ENCODE measurements at places on chromosomes 5 and 9. TPM values are rescaled to one million over a fixed set of nuclear protein-coding genes. Genes with fewer than 3 reads are reported as not detected.
A peak's percentile ranks its signal among the peaks of the same experiment; 100 is the strongest.

The BNC2 gene
- total RNA-seq, result not detected

The MAN1B1 gene
- total RNA-seq, result 43.8 TPM

The LHX2 gene
- not detected for total RNA-seq

GRCh38 chr5:169856571-169856970 is 123.7 kb downstream of the INSYN2B start:
- no peak overlapping the region for H3K4me3 ChIP-seq
- no peak overlapping the region for H3K27ac ChIP-seq
- H3K4me1 ChIP-seq, result peaks cover 19% of the 10 kb centered on the region
- DNase-seq, result no peak

GRCh38 chr5:96176022-96176421 is 214.4 kb upstream of the ELL2 start:
- H3K36me3 ChIP-seq, result peaks cover 8% of the 10 kb centered on the region
- H3K4me1 ChIP-seq, result peaks cover 8% of the 10 kb centered on the region
- no peak overlapping the region for H3K27ac ChIP-seq
- DNase-seq, result no peak

GRCh38 chr9:27019589-27019988 is 14.1 kb upstream of the LRRC19 start:
- DNase-seq, result no peak
- no peaks in the 10 kb centered on the region for H3K4me1 ChIP-seq
- no peaks in the 10 kb centered on the region for H3K27me3 ChIP-seq
- H3K36me3 ChIP-seq, result peaks cover 21% of the 10 kb centered on the region
- no peak overlapping the region for H3K27ac ChIP-seq
- no peak overlapping the region for H3K4me3 ChIP-seq

- H3K36me3 ChIP-seq, result no peaks in the 10 kb centered on the region
- DNase-seq, result no peak
- no peaks in the 10 kb centered on the region for H3K4me1 ChIP-seq
Measured at GRCh38 chr9:76240578-76240977, 153.6 kb downstream of the RFK start.

DNA sequence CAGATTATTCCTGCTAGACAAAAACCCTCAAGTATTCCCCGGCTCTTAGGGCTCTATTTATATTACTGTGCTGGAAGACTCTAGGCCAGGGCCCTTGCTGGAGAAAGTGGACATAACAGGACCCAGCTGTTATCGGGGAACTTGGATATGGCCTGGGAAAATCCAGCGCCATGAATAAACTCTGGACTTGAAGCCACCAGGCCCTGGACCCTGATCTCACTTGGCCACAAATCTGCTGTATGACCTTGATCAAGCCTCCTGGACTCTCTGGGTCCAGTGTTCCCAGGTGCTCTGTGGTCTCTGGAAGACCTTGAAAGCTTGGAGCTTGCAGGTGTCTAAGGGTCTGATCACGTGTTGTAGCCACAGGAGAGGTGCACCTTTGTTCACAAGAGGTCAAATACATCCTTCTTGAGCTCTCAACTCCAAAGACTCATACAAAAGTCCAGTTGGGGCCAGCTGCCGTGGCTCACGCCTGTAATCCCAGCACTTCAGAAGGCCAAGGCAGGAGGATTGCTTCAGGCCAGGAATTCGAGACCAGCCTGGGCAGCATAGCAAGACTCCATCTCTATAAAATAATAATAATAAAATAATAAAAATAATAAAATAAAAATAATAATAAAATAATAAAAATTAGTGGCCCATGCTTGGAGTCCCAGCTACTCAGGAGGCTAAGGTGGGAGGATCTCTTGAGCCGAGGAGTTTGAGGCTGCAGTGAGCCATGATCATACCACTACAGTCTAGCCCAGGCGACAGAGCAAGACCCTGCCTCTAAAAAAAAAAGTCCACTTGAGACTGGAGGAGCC is 26.5 kb downstream of the COL27A1 start:
- no peak overlapping the region for H3K4me3 ChIP-seq
- DNase-seq, result no peak
- H3K27me3 ChIP-seq, result peaks cover 4% of the 10 kb centered on the region
- H3K4me1 ChIP-seq, result no peaks in the 10 kb centered on the region
- H3K36me3 ChIP-seq, result no peaks in the 10 kb centered on the region

GRCh38 chr9:98536542-98537173 is 172.1 kb downstream of the GABBR2 start:
- peaks cover 20% of the 10 kb centered on the region for H3K27me3 ChIP-seq
- no peak overlapping the region for H3K4me3 ChIP-seq
- peak; percentile 55 for DNase-seq
- no peaks in the 10 kb centered on the region for H3K4me1 ChIP-seq
- H3K36me3 ChIP-seq, result no peaks in the 10 kb centered on the region
- no peak overlapping the region for H3K27ac ChIP-seq

- no peak for DNase-seq
- no peak overlapping the region for H3K4me3 ChIP-seq
- H3K36me3 ChIP-seq, result peaks cover 2% of the 10 kb centered on the region
- no peak overlapping the region for H3K27ac ChIP-seq
- H3K4me1 ChIP-seq, result no peaks in the 10 kb centered on the region
- H3K27me3 ChIP-seq, result no peaks in the 10 kb centered on the region
Measured at GRCh38 chr9:77423841-77424240, 224.3 kb downstream of the GNA14 start.

DNA sequence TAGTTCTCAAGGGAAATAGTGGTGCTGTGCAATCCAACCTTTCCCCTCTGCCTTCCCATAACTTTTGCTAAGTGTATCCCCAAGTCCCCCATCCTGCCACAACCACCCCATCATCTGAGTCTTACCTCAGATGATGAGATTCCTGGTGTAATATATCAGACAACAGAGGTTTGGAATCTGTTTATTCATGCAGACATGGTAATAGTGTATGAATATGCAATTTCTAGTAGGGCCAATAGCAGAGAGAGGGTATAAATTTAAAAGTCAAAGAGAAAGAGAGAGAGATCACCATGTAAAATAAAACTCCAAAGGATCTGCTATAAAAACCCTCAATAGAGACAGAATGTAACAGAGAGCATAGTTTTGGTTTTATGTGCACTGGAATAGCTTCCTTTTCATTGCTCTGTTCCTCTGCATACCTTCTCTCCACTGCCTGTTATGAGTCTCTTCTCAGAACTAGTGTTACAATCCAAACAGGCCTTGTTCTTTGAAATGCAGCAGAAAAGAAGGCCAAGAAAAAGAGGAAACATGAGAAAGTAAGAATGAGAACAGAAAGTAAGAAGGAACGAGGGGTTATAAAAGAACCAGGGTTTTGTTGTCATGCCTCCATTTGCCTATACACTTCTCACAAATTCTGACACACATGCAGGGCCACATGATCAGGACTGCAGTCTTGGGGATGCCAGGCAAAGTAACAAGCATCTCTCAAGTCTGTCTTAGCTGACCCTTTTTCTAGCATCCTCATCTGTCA is 278.0 kb downstream of the CETN3 start:
- H3K27me3 ChIP-seq, result no peaks in the 10 kb centered on the region
- H3K4me1 ChIP-seq, result no peaks in the 10 kb centered on the region
- H3K4me3 ChIP-seq, result no peak overlapping the region
